ENCODE measurements at places on chromosomes 16 and 17.

- no peak for DNase-seq
Observed at GRCh38 chr16:90020838-90021382, 1.7 kb upstream of the DBNDD1 start.

- DNase-seq: no peak
Observed at GRCh38 chr17:2904135-2904534, 107.9 kb downstream of the RAP1GAP2 start.

- DNase-seq: no peak
Observed at GRCh38 chr17:21240369-21241055, 12.7 kb downstream of the NATD1 start.

DNA sequence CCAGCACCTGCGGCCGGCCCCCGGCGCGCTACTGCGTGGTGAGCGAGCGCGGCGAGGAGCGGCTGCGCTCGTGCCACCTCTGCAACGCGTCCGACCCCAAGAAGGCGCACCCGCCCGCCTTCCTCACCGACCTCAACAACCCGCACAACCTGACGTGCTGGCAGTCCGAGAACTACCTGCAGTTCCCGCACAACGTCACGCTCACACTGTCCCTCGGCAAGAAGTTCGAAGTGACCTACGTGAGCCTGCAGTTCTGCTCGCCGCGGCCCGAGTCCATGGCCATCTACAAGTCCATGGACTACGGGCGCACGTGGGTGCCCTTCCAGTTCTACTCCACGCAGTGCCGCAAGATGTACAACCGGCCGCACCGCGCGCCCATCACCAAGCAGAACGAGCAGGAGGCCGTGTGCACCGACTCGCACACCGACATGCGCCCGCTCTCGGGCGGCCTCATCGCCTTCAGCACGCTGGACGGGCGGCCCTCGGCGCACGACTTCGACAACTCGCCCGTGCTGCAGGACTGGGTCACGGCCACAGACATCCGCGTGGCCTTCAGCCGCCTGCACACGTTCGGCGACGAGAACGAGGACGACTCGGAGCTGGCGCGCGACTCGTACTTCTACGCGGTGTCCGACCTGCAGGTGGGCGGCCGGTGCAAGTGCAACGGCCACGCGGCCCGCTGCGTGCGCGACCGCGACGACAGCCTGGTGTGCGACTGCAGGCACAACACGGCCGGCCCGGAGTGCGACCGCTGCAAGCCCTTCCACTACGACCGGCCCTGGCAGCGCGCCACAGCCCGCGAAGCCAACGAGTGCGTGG, 1.5 kb downstream of the NTN1 start:
- no peak for DNase-seq

- no peak for DNase-seq
Observed at GRCh38 chr16:85252461-85252860, 140.2 kb upstream of the CIBAR2 start.

GRCh38 chr16:82824408-82824807, 197.6 kb downstream of the CDH13 start:
- DNase-seq: no peak

DNA sequence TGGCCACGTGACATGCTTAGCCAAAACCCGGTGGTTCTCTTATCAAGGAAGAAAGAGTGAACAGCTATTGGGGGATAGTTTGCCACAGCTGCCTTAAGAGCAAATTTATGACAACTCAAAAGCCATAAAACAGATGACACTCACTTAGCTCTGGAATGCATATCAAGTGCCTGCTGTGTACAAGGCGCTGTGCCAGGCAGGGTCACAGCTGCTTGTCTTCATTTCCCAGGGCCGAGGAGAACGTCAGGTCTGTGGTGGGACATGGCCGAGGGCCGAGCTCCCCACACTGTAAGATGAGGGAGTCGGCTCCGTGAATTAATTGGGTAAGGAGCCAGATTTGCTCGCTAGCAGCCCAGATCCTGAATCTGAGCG, 14.0 kb downstream of the EEF2K start:
- no peak for DNase-seq

GRCh38 chr17:51857052-51857597, 301.4 kb downstream of the CA10 start:
- no peak for DNase-seq

- DNase-seq: no peak
Observed at GRCh38 chr16:14354561-14355351, 275.3 kb downstream of the PARN start.

GRCh38 chr17:8409966-8410882, 12.6 kb upstream of the RNF222 start:
- peak; percentile 61 for DNase-seq

- DNase-seq: no peak
Observed at GRCh38 chr17:42488032-42488431, 29.4 kb downstream of the ATP6V0A1 start.

GRCh38 chr16:66574081-66574480, 5.2 kb upstream of the CMTM2 start:
- DNase-seq: no peak

DNA sequence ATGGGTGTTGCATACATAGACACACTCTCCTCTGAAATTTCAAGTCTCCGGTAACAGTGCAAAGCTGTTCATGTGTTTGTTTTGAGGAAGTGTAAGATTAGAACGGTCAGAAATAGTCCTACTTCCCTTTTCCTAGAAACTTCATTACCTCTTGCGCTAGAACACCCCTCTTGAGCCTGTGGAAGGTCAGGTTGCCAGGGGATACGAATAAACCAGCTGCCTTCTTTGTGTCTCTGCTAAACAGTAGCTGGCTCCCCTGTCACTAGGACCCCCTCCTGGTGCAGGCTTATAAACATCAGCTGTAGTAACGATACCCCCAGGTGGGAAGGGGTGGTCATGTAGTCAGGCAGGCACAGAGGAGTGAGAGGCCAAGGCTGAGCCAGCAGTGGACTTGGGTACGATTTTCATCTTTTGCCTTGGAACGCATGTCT, 113.4 kb upstream of the RCVRN start:
- DNase-seq: no peak

DNA sequence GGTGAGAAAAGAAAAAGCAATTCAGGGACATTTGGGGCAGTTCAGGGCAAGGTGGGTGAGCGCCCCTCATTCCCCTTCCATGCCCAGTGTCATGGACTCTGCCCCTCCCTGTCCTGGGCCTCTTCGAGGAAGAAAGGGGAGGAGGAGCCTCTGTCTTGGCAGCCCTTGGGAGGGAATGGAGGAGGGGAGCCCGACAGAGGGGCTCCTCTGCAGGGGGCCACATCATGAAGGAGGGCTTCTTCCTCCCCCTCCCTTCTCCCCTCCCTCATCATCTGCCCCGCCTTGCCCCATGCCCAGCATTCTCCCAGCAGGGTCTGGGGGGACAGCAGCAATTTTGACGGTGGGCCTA, 33.2 kb upstream of the TAC4 start:
- no peak for DNase-seq

DNA sequence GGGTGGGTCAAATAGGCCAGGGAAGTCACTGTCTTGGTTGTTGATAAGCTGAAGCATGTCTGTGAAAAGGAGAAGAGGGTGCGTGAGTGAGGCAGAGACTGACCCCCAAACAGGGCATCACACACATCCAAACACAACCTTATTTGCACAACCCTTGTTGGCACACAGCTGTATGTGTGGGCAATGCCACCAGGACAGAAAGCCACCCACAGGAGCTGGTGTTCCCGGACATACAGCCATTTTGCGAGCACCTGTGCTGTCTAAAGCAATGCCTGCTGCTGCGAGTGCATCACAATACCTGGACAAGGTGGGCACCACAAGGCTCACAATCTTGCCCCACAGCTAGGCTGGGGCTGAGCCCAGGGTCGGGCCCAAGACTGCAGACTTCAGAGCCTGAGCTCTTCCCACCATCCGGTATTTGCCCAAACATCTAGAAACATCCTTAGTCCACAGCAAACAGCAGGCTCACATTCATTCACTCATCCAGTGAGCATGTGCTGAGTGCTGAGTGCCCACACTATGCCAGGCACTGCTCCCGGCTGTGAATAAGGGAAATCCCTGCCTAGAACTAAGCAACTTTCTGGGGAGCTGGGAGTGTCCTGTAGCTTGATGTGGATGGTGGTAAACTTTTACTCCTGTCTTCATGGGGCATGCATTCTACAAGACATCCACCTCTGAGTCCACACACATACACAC, 16.2 kb downstream of the SREBF1 start:
- no peak for DNase-seq

DNA sequence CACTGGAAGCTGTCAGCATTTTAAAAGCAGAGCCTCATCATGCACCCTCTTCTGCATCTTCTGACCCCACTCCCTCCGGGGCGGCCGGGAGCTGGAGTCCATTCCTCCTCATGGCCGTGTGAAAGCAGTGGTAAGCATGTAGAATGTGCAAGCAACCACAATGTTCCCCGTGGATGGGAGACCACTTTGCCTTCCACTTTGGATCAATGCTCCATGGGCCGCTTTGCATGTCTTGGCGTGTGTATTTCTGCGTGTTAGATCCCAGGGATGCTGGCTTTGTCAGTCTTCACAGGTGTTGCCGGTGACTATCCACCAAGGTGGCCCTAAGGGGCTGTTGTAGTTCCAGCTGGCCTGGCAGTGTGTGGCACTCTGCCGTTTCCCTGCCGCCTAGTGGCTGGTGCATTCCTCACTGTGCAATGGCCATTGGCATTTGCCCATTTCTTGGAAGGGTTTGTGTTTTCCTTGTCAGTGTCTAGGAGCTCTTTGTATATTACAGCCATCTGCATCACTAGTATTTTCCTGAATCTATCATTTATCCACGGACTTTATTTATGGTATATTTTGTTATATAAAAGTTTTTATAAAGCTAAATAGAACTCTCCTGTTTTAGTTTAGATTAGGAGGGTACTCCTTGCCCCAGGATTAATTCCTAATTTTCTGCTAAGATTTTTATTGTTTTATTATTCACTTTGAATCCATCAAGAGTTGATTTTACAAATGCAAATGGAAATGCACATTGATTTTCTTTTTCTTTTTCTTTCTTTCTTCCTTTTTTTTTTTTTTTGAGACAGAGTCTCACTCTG, 5.8 kb upstream of the ALDH3A1 start:
- no peak for DNase-seq

- no peak for DNase-seq
Observed at GRCh38 chr16:84040823-84041820, 1.5 kb downstream of the SLC38A8 start.

DNA sequence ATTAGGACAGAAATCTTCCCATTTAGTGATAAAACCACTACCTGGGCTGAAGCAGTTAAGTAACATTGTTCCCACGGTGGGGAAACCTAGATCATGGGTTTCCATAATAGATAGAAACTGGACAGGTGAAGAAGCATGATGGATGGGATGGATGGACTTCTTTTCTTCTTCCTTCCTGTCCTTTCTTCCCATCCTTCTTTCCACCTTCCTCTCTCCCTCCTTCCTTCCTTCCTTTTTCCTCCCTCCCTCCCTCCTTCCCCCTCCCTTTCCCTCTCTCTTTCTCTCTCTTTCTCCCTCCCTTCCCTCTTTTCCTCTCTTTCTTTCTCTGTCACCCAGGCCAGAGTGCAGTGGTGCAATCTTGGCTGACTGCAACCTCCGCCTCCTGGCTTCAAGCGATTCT, 3.1 kb downstream of the PSMC3IP start:
- no peak for DNase-seq

GRCh38 chr16:65521633-65522328, 399.9 kb upstream of the CDH11 start:
- DNase-seq: no peak

DNA sequence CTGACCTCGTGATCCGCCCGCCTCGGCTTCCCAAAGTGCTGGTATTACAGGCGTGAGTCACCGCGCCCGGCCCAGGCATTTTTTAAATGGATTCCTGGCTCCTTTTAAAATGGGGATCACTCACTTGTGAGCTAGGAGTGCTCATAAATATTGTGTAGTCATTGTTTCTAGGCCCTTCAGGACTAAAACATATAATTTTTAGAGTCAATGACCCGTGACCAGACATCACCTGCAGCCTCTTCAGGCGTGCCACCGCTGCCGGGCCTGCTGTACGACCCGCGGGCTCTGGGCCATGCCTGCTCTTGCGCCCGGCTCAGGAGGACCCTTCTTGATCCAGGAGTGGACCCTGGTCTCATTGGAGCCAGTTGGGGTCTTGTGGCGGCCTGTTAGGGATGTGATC, 30.8 kb downstream of the EFCAB5 start:
- DNase-seq: no peak

- DNase-seq: peak; percentile 66
Observed at GRCh38 chr17:42517516-42517915, 18.5 kb upstream of the NAGLU start.

DNA sequence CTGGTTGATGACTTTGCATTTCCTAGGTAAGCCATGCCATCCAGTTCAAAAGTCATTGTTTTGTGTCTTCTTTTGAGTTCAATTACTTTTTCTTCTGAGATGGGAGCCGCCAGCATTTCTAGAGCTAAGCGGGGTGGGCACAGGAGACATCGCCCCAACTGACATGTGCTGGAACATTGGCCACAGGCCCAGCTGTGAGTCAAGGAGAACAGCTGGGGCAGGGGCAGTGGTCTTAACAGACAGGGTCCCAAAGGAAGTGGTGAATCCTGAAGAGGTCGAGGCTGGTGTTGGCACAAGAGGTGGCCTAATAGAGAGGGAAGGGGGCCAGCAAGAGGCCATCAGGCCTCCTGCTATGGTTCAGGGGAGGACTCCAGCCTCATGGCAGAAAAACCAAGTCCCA, 17.1 kb downstream of the RAB11FIP4 start:
- DNase-seq: no peak

- no peak for DNase-seq
Observed at GRCh38 chr16:27191352-27191924, 11.9 kb upstream of the KDM8 start.

DNA sequence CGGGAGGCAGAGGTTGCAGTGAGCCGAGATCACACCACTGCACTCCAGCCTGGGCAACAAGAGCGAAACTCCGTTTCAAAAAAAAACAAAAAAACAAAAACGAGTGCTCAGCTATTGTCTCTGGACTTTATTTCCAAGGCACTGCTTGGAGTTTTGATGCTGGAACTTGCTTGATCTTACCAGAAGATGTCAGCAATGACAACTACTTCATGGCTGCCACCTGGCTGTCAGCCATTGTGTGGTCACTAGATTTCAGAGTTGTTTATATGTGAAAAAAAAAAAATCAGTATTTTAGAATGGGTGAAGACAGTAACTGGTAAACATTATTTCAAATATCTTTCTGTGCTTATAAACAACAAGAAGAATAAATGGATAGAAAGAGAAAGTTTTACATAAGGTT, 26.3 kb upstream of the OR4D1 start:
- no peak for DNase-seq

- no peak for DNase-seq
Observed at GRCh38 chr17:62662855-62663254, 35.4 kb downstream of the MRC2 start.

GRCh38 chr17:14306596-14306995, 5.7 kb downstream of the HS3ST3B1 start:
- no peak for DNase-seq

- DNase-seq: no peak
Observed at GRCh38 chr17:29883497-29883896, 46.5 kb downstream of the SSH2 start.

All from stimulated activated CD4-positive, alpha-beta T cell treated with anti-CD3 and anti-CD28 coated beads, Interleukin-2, amount 100 ng/mL, for 4 hours (primary cell).